ENCODE measurements at places on chromosomes 7 and 10. TPM values are rescaled to one million over a fixed set of nuclear protein-coding genes. Genes with fewer than 3 reads are reported as not detected.

GRCh38 chr10:86533328-86533727 lies 11.7 kb upstream of the WAPL start:
- no peak for DNase-seq

- no peak for DNase-seq
These were observed 7.3 kb downstream of the POLL start for GRCh38 chr10:101580486-101581399.

DNA sequence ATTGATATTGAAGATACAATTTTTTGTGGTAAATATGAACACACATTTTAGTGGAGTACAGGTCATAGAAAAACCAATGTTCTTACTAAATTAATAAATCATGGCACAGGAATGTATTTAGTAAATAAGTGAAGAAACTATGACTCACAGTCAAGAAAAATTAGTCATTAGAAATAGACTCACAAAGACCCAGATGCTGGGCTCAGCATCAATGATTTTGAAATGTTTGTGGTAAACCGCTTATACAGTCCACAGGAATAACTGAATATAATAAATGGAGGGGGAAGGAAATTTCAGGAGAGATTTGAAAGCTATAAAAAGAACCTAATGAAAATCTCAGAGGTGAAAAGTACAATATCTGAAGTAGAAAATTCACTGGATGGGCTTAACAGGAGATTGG lies 138.3 kb upstream of the ADCY1 start:
- no peak for DNase-seq

GRCh38 chr10:55629793-55630490 lies 731.1 kb downstream of the ZWINT start:
- DNase-seq = no peak

GRM3 gene
- not detected for total RNA-seq

GRCh38 chr7:137990251-137990941 lies 11.5 kb downstream of the CREB3L2 start:
- no peak for DNase-seq

GRCh38 chr7:141587304-141587703 lies 36.1 kb downstream of the AGK start:
- DNase-seq = no peak

Measured in HCT116 (cell line).